LHCN-M2 (cell line): ENCODE measurements at places on chromosomes 2 and 18. TPM values are rescaled to one million over a fixed set of nuclear protein-coding genes. Genes with fewer than 3 reads are reported as not detected.
A peak's percentile ranks its signal among the peaks of the same experiment; 100 is the strongest.

GRCh38 chr2:30139131-30139870 lies 7.5 kb upstream of the YPEL5 start:
- DNase-seq: no peak

- no peak for DNase-seq
These were observed 155.0 kb downstream of the EIPR1 start for GRCh38 chr2:3222636-3223035.

FTCDNL1 gene
- 0.75 and 0.77 TPM in 2 replicates for total RNA-seq

EIF5B gene
- 13.7 and 25.2 TPM in 2 replicates for total RNA-seq

TRIM43 gene
- not detected in 2 replicates for total RNA-seq

DNA sequence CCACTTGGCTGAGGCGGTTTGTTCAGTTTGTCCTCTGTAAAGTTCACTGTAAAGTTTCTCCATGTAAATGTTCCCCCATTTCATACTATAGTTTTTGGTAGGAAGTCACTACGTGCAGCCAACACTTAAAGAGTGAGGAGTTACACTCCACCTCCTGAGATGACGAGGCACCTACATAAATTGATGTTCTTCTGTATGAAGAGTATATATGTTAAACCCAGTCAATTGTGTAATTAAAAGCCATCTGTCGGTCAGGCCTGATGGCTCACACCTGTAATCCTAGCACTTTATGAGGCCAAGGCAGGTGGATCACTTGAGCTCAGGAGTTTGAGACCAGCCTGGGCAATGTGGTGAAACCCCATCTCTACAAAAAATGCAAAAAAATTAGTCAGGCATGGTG lies 7.6 kb downstream of the PIGN start:
- DNase-seq: no peak

- no peak for DNase-seq
These were observed 44.5 kb downstream of the DCDC2C start for GRCh38 chr2:3747826-3748225.

GRCh38 chr2:7430869-7431641 lies 513.8 kb downstream of the RNF144A start:
- DNase-seq: no peak

- peak; percentile 36 for DNase-seq
These were observed 19.0 kb downstream of the CABYR start for GRCh38 chr18:24157855-24158254.

LOXHD1 gene
- not detected in 2 replicates for total RNA-seq

- DNase-seq: no peak
These were observed 1.5 kb upstream of the GDF7 start for GRCh38 chr2:20665243-20666004.

- DNase-seq: no peak
These were observed 649.5 kb downstream of the SLC4A3 start for GRCh38 chr2:220276741-220277444.

LYPD1 gene
- total RNA-seq: not detected in 2 replicates

ABCB11 gene
- total RNA-seq: not detected in 2 replicates

RGPD4 gene
- not detected in 2 replicates for total RNA-seq

- no peak for DNase-seq
These were observed 50.7 kb downstream of the FMNL2 start for GRCh38 chr2:152385650-152386049.

CENPA gene
- 22.1 and 29.9 TPM in 2 replicates for total RNA-seq

DNA sequence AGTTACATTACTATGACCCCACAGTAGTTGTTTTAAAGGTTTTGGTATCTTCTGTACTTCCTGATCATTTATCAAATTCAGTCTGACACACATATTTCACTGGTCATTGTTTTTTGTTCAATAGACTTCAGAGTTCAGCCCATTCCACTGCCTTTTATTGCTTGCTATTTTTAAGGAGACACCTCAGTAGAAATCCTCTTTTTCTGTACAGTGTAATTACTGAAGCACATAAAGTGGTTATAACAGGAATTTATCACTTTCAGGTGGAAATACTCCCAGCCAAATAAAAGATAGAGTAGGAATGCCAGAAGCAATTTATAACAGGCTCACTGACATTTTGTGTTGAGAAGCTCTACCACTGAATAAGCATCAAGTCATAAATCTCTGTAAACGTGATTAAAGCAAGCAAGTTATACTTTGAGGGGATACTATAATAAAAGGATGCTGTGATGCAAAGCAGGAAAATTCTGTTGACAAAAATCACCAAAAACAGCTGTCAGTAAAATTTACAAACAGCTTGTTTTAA lies 6.6 kb upstream of the BARD1 start:
- no peak for DNase-seq

DNA sequence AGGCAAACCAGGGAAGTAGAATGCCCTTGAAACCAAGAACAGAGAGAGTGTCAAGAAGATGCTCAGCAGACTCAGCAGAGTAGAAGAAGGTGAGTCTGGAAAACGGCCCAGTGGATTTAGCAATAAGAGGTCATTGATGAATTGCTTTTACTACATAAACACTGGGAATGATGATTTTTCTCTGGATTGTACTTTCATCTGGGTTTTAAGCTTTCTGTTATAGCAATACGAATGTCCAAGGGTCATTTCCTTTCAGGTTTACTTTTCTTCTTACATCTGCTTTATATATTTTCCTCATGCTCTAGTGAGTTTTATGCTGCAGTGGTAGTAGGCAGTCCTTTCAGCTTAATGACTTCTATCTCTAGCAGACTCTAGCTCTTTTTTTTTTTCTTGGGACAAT lies 16.9 kb downstream of the EML6 start:
- no peak for DNase-seq

DNA sequence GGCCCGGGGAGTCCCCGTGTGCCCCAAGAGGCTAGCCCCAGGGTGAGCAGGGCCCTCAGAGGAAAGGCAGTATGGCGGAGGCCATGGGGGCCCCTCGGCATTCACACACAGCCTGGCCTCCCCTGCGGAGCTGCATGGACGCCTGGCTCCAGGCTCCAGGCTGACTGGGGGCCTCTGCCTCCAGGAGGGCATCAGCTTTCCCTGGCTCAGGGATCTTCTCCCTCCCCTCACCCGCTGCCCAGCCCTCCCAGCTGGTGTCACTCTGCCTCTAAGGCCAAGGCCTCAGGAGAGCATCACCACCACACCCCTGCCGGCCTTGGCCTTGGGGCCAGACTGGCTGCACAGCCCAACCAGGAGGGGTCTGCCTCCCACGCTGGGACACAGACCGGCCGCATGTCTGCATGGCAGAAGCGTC lies 16.9 kb upstream of the FAHD2A start:
- DNase-seq: no peak

POLR1A gene
- total RNA-seq: 26.7 and 31.4 TPM in 2 replicates

CCDC68 gene
- 0.34 and 1.1 TPM in 2 replicates for total RNA-seq

- no peak for DNase-seq
These were observed 128.7 kb upstream of the GLI2 start for GRCh38 chr2:120606931-120607330.

DNA sequence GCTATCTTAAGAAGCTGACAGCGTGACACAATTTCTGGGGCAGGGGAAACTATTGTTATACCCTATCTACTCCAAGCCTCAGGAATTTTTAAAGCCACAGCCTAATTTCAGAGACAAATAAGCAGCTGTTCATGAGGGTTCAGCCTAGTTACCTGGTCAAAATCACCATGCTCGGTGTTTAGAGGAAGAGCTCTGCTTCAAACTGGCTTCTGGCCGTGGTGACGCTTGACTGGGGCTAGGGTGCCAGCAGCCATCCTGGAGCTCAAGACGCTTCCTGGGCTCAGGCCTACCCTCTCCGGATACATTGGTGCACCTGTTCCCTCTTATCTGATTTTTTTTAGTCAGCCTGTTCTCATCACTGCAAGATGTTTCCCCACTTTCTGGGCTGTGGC lies 41.7 kb downstream of the FRZB start:
- no peak for DNase-seq

DNA sequence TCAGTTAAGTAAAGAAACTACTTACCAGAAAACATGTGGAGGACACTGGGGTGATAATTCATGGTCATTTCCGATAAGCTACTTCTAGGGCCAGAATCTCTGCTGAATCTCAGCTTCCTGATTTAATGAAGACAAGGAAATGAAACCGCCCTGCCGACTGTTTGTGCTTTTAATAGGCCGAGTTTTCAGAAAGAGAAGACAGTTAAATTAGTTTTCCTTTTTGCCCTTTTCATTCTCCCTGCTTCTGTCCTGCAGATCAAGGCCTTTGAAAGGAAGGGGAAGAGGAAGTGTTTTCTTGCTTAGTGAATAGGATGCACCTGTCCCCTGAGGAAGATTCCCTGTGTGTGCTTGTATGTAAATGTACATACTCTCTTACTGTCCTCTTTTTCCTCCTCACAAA lies 126.6 kb downstream of the SH3RF3 start:
- no peak for DNase-seq

DNA sequence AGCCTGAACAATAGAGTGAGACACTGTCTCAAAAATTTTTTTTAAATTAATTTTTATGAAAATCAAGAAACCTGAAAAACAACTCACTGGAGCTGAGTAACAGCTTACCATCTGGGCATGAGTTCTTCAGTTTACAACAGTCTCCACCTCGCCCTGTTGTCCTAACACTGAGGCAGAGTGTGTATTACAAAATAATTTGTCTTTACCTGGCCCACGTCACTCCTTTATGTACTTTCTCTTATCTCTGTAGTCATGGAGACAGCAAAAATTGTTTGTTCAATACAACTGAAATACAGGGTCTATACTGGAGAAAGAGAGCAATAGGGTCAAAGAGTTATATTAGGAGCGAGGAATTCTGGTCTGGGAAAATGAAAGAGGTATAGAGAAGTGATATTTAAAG lies 48.1 kb downstream of the CYTIP start:
- no peak for DNase-seq

NFATC1 gene
- total RNA-seq: 3.9 and 4.5 TPM in 2 replicates

DNA sequence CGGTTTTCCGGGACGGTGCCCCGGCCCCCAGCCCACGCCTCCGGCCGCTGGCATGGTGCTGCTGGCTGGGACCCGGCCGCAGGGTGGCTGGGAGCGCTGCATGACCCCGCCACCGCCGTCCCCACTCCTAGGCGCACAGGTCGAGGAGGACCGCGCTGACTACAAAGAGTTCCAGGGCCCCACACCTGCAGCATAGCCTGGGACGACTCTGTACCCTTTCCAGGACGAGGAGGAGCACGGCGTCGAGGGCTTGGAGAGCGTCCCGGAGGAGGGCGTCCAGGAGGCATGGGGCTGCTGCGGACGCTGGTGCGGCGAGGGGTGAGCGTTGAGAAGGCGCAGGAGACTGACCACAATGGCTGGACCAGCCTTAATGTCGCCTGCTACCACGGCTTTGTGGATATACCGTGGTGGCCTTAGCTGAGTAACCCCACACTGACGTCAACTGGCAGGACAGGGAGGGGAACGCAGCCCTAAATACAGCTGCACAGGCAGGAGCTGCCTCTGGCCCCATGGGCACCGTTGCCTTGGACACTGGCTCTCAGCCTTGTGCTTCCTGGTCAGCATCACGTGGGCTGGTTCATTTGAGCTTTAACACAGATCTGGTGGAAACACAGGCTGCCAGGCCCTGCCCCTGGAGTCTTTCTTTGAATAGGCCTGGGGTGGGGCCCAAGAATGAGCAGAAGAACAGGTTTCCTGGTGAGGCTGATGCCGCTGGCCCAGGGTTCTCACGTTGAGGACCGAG lies 40.9 kb upstream of the TRIM43B start:
- DNase-seq: peak; percentile 80

SCYGR5 gene
- not detected in 2 replicates for total RNA-seq

GRCh38 chr2:12318427-12319057 lies 398.2 kb upstream of the TRIB2 start:
- peak; percentile 91 for DNase-seq

DNA sequence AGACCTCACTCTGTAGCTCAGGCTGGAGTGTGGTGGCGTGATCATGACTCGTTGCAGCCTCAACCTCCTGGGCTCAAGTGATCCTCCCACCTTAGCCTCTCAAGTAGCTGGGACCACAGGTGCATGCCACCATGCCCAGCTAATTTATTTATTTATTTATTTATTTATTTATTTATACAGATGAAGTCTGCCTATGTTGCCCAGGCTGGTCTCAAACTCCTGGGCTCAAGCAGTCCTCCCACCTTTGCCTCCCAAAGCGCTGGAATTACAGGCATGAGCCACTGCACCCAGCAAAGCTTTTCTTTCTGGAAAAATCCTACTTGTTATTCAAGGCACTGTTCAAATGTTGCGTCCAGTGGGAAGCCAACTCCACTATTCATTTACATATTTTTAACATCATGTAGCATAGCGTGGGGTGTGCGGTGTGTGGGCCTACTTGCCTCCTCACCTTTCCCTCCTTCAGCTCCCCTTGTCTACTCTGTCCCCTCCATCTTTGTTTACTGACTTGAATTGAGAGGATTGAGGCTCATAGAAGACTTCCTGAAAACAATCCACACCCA lies 6.8 kb upstream of the RHOB start:
- no peak for DNase-seq

- peak; percentile 71 for DNase-seq
These were observed 657 bp downstream of the ARL6IP6 start for GRCh38 chr2:152718909-152719645.

PDCD1 gene
- not detected in 2 replicates for total RNA-seq

MALT1 gene
- 19.5 and 20.5 TPM in 2 replicates for total RNA-seq

DNA sequence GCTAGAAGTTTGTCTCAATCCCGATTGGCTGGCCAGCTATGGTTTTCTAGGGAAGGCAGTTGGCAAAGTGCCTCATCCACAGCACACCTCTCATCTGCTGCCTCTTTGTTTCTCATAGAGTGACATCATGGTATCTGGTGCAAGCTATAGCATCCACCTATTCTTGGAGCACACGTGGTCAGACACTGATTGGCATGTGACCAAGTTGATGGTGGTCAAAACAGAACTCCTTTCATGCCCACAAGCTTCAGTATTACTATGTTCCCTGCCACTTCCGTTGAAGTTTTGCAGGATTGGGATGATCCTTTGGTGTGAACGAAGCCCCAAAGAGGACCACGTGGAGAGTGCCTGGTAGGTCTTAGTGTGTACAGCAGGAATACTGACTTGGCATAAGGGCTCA lies 28.8 kb downstream of the TTC32 start:
- DNase-seq: no peak
